ENCODE measurements at places on chromosomes 11 and 22.

GRCh38 chr11:130625578-130626306 lies 177.3 kb downstream of the ADAMTS15 start:
- DNase-seq, result no peak

GRCh38 chr11:87430821-87431220 lies 393.1 kb downstream of the TMEM135 start:
- DNase-seq, result no peak

- DNase-seq, result no peak
Observed at GRCh38 chr22:31139866-31140716, at the start of gene PLA2G3. Gene PLA2G3 (minus strand): TSS chr22:31140508. CDS start chr22:31140354, 154 bp downstream.

- DNase-seq, result no peak
Observed at GRCh38 chr11:125223901-125224361, 59.4 kb downstream of the PKNOX2 start.

- no peak for DNase-seq
Observed at GRCh38 chr22:32818446-32819115, 17.1 kb downstream of the TIMP3 start.

GRCh38 chr11:130728185-130729180 lies 187.8 kb downstream of the SNX19 start:
- no peak for DNase-seq

- DNase-seq, result no peak
Observed at GRCh38 chr11:107916671-107917241, 11.5 kb upstream of the RAB39A start.

DNA sequence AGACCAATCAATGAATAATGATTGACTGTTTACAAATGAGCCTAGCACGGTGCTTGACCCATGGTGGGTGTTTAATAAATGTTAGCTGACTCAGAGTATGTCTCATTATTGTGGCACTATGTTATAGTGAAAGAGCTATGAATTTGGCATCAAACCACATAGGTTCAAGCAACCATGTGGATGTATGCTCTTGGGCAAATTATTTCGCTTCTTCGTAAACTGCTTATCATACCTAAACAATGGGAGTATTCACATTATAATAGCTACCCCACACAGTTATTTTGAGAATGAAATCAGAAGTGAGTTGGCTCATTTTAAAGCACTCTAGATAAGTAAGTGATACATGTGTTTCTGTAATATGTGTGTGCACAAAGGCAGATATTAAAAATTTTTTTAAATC lies 118.7 kb upstream of the HSD17B12 start:
- no peak for DNase-seq

DNA sequence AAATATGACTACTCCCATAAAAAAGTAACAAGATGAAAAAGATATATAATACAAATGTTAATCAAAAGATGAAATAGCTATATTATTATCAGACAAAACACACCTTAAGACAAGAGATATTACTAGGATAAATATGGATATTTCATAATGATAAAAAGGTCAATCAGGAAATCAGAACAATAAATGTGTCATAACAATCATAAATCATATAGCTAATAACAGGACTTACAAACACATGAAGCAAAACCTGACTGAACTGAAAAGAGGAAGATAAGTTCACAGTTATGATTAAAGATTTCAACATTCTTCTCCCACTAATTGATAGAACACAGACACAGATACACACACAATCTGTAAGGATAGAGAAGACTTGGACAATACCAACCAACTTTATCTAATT lies 47.2 kb downstream of the EIF3M start:
- no peak for DNase-seq

GRCh38 chr11:35549787-35550186 lies 24.4 kb upstream of the PAMR1 start:
- no peak for DNase-seq

DNA sequence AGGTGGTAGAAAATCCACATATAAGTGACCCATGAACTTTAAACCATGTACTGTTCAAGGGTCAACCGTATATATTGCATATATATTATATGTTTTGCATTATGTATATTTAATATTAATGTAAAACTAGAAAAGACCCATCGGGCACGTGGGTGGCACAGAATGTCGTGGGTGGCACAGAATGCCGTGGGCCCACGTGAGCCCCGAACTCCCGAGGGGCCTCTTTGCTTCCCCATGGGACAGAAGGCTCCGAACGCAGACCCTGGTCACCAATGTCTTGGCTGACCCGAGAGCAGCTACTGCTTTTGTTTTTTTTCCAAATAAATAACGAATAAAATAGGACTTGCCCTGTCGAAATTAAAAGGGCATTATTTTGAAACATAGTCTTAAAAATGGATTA lies 415.4 kb downstream of the BRD1 start:
- DNase-seq, result no peak

GRCh38 chr11:107387666-107388065 lies 70.0 kb downstream of the CWF19L2 start:
- DNase-seq, result no peak

GRCh38 chr11:30855383-30856006 lies 269.3 kb upstream of the MPPED2 start:
- DNase-seq, result no peak

- DNase-seq, result no peak
Observed at GRCh38 chr11:105582497-105582896, 27.4 kb upstream of the GRIA4 start.

DNA sequence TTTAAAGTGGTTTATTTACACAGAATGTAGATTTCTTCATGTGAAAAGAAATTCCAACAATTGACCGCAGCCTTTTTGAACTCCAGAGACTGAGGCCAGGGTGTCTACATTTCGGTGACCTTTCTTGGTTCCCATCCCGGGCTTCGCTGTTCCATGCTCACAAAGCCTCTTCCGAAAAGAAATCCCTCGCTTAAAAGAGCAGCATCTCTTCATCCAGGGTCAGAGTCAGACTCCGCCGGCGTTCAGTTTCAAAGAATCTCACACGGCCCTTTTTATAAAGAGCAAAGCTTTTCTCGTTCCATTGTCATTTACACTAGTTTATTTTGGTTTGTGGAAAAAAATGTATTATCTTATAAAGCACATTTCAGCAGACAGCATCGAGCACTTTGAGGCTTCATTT lies 530.6 kb upstream of the B3GAT1 start:
- DNase-seq, result no peak

DNA sequence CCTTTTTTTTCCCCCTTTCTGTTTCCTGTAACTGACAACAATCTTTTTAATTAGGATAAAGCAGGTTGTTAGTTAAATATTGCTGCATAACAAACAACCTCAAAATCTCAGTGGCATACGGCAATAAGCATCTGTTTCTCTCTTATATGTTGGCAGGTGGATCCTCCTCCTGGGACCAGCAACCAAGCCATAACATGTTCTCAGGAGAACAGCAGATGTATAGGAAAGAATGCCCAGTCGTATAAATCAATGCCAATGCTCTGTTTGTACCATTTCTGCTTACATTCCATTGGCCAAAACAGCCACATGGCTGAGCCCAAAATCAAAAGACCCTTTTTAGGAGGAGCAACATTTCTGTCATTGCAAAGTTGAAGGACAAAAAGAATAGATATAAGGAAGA lies 445.7 kb downstream of the AASDHPPT start:
- no peak for DNase-seq

DNA sequence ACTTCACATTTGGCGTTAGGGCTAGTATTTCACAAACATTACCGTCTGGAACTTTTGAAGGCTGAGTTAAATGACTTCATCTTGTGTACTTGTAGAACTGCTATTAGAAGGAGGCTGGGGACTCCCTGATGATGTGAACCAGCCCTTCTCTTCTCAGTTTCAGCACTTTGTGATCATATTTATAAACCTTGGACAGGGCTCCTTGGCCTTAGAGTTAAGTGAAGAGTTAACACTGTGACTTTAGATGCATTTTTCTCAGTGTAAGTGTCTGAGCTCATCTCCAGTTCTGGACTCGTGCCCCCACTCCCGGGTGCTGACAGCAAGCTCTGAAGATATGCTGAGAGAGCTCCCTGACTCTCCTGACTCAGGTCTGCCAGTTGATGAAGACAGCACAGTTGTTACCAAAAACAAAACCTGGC lies 8.4 kb downstream of the MIAT start:
- no peak for DNase-seq

All from stimulated activated CD4-positive, alpha-beta T cell treated with anti-CD3 and anti-CD28 coated beads, Interleukin-4, amount 100 ng/mL, for 4 hours (primary cell).